NCI-H187 (cell line): ENCODE measurements at places on chromosomes 7 and 10.

DNA sequence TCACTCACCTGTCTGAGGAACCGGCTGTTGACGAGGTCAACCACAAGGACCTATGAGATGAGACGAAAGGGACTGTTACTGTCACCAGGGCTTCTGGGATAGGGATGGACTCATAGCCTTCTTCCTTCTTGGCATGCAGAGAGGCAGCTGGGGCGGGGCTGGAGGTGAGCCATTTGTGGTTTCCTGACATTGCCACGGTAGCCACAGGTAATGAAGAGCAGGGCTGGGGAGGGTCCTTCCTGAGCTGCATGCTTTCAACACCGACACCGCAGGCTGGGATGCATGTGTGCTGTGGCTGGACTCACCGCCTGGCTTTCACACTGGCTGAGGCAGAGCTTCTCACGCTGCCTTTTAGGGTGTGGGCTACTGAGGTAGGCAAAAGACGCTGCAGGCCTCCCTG lies 46.4 kb upstream of the MKRN1 start:
- peak; percentile 30 for DNase-seq

DNA sequence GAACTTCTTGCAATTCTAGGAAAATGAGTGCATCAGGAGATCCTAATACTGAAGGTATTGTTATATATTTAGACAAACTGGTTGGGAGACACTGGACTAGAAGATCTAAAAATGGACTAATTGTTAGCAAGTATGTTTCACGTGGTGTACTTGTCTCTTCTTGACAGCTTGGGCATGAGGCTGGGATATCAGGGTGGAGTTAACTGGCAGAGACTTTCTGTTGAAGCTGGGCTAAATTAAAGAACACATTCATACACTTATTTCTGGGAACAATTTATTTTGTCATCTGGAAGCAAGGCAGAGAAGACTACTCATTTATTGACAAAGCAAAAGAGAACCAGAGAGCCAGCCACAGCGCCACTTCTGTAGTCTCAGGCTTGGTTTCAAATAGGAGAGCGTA lies 25.9 kb downstream of the TYW1 start:
- no peak for DNase-seq

GRCh38 chr7:34184466-34184865 lies 279.1 kb downstream of the BMPER start:
- no peak for DNase-seq

DNA sequence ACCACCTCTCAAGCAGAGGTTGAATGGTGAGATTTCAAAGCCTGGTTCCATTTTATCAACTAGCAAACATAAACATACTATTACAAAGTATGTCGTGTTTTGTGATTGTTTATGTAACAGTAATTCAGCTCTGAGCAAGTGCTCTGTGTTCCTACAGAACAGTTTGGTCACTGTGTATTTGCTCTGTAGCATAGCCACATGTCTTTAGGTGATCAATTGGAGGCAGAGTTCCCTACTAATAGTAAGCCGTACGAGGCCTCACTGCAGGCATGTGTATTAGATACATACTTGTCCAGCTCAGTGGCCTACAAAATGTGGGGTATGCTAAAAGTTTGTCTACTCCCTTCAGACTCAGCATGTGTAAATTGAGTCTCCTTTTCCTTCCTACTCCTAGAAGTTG lies 53.0 kb downstream of the C1GALT1 start:
- no peak for DNase-seq

GRCh38 chr7:155851892-155852291 lies 39.6 kb upstream of the SHH start:
- no peak for DNase-seq

GRCh38 chr7:156049366-156049765 lies 237.1 kb upstream of the SHH start:
- DNase-seq = no peak

GRCh38 chr7:43554423-43554822 lies 28.5 kb upstream of the STK17A start:
- DNase-seq = no peak

- no peak for DNase-seq
These were observed 57.9 kb downstream of the CUX1 start for GRCh38 chr7:101875283-101875846.

DNA sequence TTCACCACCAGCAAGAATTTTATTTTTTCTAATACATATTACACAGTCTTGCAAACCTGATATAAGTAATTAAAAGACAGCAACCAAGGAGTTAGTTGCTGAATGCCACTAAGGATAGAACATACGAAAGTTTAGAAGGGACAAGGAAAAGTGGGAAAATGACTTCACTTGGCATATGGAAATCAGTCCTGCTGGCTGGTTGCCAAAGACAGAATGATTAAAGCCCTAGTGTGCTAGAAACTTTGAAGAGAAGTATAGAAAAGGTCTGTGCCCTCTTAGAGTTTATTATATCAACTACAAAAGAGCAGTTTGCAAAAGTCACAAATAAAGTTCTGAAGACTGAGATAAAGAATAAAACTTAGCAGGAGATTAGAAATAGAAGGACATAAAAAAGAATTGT lies 5.8 kb upstream of the YAE1 start:
- DNase-seq = no peak

GRCh38 chr10:5547931-5548660 lies 23.3 kb downstream of the CALML3 start:
- no peak for DNase-seq

DNA sequence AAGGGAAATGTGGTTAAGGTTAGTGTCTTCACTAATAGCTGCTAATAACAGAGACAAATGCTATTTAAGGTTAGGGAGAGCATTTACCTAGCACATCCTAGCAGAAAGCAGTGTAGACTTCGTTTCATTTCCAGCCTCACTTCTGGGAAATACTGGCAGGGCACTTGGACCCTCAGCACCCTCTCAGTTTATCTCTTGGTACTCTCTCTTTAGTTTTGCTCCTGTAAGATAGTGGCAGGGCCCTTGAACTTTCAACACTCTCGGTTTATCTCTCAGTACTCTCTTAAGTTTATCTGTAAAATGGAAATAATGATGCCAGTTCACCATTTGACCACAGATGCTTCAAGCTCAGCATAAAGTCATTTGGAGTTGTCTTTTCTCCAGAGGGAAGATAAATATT lies 118.4 kb downstream of the MBL2 start:
- DNase-seq = no peak

DNA sequence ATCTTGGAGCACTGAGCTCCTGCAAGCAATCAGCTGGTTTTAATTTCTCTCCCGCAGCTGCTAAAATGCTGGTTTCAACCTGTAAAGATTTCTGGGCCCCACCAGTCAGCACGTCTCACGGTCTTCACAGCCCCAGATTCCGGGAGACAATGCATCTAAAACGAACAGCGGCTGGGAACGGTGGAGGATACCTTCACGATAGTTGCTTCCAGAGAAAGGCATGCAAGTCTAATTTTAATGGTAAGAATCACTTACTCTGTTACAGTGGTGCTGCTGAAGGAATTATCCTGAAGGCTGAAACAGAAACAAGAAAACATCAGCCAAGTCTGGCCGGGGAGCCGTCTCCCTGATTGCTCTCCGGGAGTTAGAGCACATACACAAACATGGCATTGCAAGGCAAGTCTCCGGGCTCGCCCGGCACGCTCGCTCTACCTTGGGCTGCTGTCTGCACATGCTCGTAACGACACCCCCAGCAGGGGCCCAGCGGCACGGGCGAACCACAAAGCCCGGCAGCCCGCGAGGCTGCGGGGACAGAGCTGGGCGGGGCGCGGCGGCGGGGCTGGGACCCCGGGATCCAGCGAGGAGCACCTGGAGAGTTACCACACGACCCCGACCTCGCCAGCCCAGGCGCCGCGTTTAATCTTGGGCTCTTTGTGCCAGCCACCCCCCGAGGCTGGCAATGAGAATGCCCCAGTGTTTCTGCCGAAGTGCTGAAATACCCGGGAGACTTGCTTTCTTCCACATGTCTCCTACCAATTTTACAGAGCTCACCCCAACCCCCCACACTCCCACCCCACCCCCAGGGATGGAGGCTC lies at the start of gene FAM13C:
Gene FAM13C, minus strand, starts transcription at position 406 of the 815 bp plus-strand sequence. Its CDS starts 89 bp downstream, at position 317.
- peak; percentile 64 for DNase-seq

- no peak for DNase-seq
These were observed 3.4 kb downstream of the GFRA1 start for GRCh38 chr10:116269619-116270018.

GRCh38 chr7:114084472-114085312 lies 165.9 kb upstream of the PPP1R3A start:
- peak; percentile 31 for DNase-seq

DNA sequence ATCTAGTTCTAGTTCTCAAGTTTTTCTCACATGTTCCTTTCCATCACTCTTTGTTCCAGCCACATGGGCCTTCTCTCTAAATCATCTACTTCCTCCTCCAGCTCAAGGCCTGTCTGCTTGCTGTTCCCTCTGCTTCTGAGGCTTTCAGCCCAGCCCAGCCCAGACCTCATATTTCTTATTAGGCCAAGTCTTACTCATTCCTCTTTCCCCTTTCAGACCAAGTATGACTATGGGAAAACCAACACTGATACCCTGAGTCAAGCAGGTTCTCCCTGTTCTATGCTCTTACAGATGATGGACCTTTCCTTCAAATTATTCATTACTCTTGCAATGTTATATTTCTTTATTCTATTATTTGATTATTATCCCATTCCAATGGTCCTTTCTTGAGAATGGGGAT lies 80.3 kb upstream of the SEM1 start:
- DNase-seq = no peak

DNA sequence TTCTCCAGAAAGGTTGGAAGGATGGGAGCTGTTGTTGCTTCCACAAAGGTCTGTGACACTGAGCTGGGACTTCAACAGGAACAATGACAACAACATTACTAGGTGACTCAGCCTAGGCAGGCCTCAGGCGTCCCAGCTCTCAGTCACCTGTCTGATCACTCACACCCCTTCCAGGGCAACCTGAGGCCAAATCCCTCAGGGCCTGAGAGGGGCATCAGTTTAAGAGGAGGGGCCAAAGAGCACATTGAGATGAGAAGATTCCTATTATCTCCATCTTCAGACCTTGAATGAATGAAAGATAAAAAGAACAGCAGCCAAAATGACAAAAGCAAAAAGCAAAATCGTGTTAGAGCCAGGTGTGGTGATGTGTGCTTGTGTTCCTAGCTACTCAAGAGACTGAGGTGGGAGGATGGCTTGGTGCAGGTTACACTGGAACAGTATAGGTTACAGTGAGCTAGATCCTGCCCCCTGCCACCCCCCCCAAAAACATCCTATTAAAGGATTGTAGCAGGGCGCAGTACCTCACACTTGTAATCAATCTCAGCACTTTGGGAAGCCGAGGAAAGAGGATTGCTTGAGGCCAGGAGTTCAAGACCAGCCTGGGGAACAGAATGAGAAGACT lies at the start of gene ATG9B:
Gene ATG9B, minus strand, starts transcription at position 60 of the 622 bp plus-strand sequence. CDS start 71 bp downstream, outside the sequence.
- no peak for DNase-seq

DNA sequence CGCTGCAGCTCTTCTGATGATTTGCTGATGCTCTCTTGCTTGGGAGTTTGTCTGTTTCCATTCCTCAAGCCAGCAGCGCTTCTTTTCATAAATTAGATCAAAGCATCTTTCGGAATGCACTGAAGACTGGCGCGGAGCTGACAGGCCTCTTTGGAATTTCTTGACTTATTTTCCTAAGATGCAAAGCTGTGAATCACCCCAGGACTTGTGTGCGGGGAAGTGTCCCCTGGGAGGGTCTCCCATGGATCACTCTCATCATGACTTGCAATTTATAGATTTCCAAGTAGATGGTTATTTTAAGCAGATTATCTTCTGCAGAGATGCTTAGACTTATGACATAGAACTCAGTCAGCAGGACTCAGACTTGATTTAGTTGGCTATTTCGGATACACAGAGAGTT lies 467.2 kb downstream of the TCERG1L start:
- no peak for DNase-seq

GRCh38 chr7:103683348-103683747 lies 237.3 kb upstream of the SLC26A5 start:
- DNase-seq = no peak

GRCh38 chr7:29254591-29254990 lies 60.0 kb downstream of the CHN2 start:
- no peak for DNase-seq

GRCh38 chr10:124384591-124385190 lies 34.0 kb downstream of the OAT start:
- no peak for DNase-seq

DNA sequence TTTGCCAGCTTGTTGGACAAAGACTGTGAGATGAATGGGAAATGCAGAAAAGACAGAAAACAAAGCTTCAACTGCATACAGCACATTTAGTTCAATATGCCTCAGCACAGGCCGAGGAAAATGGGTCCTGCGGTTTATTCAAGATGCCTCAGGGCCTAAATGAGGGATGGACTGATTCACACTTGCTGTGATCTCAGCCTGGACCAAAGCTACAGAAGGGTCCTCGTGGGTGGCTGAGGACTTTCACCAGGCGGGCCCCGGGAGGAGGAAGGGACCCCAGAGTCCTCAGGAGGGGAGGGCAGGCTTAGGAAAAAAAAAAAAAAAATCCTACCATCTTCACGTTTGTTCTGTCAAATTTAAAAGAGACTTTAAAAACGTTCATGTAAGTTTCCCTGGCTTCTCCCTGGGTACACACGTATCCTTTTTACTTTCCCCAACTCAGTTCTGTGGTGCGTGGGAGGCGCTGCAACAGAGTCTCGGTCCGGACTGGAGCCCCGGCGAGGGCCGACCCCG lies 624 bp upstream of the ZNF783 start:
- no peak for DNase-seq

- DNase-seq = no peak
These were observed 85.2 kb downstream of the ANKIB1 start for GRCh38 chr7:92330835-92331438.

GRCh38 chr7:27965650-27966049 lies 214.9 kb downstream of the JAZF1 start:
- no peak for DNase-seq

DNA sequence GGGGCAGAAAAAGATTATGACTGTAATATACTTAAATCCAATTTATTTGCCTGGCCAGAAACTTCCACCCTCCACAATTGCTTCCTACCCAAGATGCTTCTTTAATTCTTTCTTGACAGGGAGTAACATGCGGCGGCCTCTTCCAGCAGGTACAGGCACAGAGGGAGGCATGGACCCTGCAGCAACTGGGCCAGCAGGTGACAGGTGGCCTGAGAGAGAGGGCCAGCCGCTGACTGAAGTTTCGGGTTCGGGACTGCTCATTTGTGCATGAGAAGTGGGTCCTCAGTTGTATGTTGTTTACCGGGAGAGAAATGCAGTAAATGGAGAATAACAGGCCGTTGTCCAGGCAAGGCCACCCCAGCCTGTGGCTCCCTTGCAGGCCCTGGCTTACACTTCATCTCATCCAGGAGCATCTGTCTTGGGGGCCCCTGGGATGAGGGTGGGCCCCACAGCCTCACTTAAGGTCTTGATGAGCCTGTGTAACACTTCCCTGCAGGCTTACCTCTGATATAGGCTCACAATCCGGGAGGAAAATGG lies 72.5 kb downstream of the C10orf143 start:
- DNase-seq = no peak

DNA sequence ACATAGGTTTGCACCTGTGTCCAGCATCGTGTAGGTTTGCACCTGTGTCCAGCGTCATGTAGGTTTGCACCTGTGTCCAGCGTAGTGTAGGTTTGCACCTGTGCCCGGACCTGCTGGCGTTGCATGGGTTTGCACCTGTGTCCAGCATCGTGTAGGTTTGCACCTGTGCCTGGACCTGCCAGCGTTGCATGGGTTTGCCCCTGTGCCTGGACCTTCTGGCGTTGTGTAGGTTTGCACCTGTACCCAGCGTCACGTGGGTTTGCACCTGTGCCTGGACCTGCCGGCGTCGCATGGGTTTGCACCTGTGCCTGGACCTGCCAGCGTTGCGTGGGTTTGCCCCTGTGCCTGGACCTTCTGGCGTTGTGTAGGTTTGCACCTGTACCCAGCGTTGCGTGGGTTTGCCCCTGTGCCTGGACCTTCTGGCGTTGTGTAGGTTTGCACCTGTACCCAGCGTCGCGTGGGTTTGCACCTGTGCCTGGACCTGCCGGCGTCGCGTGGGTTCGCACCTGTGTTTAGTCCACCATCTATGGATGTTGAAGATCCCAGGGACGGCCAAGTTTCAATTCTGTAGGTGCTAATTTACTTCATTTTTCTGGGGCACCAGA lies 158.0 kb downstream of the WDR37 start:
- DNase-seq = no peak
